ENCODE measurements at places on chromosomes 7 and 10.

GRCh38 chr10:124017729-124018128 is 75.7 kb downstream of the CHST15 start:
- DNase-seq = no peak

GRCh38 chr7:23135755-23136154 is 30.2 kb downstream of the KLHL7 start:
- DNase-seq = no peak

DNA sequence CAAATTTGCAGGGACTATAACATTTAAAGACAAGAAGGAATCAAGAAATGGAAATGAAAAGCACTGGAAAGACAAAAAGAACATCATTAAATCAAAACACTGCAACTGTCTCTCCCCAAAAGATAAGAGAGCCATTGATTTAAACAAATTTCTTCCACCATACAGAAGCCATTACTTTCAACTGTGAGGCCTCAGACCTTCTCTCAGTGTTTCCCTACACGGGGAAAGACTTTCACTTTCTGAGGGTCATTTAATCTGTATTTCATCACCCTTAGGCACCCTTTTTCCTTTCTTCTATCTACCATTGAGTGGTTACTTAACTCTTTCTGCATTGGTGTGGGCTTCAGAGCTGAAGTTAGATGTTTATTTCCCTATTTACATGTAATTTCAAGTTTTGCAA is 47.5 kb downstream of the CCDC172 start:
- no peak for DNase-seq

GRCh38 chr10:88526501-88527105 is 56.5 kb downstream of the RNLS start:
- DNase-seq = no peak

GRCh38 chr10:119251315-119251708 is 43.9 kb downstream of the GRK5 start:
- DNase-seq = no peak

- peak; percentile 63 for DNase-seq
Measured at GRCh38 chr7:2709553-2710285, 21.7 kb downstream of the AMZ1 start.

DNA sequence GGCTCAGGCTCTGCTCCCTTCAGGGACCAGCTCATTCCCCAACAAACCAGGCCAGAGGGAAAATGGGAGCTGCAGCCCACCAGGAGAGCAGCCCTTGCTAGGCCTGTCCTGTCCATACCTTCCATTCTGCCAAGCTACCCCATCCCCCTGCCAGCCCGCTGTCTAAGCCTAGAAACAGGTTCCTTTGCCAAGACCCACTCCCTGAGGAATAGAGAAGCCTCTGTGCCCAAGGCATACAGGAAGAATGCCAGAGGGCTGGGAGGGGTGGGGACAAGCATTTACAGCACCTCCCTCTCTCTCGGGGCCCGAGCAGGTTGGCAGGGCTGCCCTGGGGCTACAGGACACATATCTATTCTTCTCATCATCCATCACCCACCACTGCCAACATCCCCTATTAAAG is 178.3 kb downstream of the GRID1 start:
- DNase-seq = no peak

GRCh38 chr10:128527711-128528110 is 401.5 kb upstream of the MKI67 start:
- no peak for DNase-seq

Measured in stimulated activated CD4-positive, alpha-beta T cell treated with anti-CD3 and anti-CD28 coated beads, Interleukin-12 subunit alpha, Interleukin-12 subunit beta, amount 100 ng/mL, for 24 hours (primary cell).